Stimulated activated CD4-positive, alpha-beta T cell treated with anti-CD3 and anti-CD28 coated beads, Interleukin-2, amount 100 ng/mL, for 4 hours (primary cell): ENCODE measurements at places on chromosomes 4 and X.

DNA sequence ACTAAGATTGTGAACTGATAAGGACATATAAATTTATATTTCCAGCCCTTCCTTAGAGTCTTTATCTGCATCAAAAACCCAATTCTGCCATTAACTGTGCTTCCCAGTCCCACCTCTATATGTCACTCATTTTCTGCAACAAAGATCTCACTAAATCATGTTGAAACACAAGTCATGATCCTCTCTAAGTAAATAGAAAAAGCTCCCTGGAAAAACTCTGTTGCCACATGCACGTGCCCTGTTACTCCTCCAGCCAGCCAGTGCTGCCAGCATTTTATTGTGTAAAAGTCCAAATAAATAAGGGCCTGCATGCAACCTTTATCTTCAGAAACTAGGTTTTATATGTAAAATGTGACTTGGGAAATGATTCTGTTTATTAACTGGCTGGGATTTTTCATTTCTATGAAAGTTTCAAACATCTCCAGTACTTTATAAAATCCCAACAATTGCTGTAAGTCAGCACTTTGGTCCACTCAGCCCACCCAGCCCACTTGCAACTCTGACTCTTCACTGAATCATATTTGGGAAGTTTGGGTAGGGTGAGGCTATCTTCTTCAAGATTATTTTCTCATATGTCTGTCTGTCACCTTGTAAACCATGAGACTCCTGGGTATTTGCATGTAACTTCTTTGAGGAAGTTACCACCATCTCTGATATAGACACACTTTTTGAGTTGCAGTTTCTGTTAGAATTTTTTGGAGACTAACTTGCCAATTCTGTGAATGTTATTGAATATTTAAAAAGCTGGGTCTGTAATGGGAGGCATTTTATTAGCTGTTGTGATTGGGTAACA lies 40.0 kb upstream of the SMARCA5 start:
- no peak for DNase-seq

DNA sequence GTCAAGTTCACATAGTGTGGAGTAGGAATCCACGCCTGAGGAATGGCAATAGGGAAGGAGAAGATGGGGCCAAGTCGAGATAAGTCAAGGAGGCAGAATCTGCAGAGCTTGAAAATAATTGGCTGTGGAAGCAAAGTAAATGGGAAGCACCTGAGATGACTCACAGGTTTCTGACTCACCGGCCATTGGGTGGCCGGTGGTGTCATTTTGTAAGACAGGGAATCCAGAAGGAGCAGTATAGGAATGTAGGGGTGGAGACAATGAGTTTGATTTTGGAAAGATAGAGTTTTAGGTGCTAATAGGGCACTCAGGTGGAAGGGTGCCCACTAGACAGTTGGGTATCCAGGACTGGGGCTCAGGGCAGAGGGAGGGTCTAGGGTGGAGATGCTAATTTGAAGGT lies 201.0 kb upstream of the MAMLD1 start:
- DNase-seq: no peak

DNA sequence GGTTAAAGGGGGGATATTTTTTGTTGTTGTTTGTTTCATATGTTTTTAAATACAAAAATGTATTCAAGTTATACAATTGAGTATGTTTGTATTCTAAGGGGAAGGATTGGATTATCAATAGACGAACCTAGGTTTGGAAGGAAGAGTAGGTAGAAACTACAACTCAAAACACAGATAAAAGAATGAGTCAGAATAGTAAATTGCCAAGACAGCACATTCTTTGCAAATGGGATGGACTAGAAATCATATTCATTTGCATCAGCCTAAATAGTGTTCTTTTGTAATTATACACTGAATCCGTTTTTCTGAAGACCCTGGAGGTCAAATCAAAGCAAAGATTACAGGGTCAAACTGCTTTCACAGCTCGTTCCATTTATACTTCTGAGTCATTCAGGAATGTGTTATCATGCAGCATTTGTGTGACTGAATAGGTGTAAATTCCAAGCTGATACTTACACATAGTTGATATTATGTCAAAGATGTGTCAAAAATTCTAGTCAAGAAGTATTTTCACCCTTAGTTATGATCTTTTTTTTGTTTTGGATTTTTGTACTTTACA lies 273.3 kb upstream of the FAT4 start:
- DNase-seq: no peak

DNA sequence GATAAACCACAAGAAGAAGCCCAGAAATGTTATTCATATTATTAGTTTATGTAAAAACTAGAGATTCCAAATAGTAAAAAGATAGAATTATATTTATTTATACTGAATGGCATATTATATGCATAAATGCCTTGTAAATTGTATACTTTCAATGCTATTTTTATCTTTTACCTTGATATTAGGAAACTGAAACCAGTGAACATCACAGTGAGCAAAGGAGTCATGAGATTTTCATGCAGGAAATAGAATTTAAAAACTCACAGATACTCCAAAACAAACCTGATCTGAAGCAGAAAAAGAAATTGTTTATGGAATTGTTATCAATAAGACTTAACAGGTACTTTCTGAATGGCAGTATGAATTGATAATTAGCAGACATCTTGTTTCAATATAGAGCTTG lies 207.3 kb upstream of the CENPE start:
- no peak for DNase-seq

- no peak for DNase-seq
Observed at GRCh38 chr4:34972189-34972588, 1272.1 kb downstream of the ARAP2 start.

- no peak for DNase-seq
Observed at GRCh38 chr4:59643682-59644081, 1556.4 kb upstream of the ADGRL3 start.

- DNase-seq: no peak
Observed at GRCh38 chrX:66110112-66110511, 53.9 kb upstream of the HEPH start.

GRCh38 chr4:25795566-25796454 lies 67.0 kb downstream of the SEL1L3 start:
- DNase-seq: no peak

DNA sequence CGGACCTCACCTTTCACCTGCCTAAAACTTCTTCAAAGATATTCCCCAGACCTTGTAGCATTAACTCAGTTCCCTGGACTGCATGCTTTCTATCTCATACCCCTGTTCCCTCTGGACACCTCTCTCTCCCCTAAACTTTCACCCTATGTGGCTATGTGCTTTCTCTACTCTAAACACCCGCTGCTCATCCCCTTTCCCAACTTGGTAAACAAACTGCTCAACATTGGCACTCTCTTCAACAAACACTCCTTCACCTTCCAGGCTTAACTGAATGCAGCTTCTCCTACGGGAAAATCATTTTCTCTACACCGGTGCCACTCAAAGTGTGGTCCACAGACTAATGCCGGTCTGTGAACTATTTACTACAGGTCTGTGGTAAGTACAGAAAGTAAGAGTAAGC lies 19.9 kb downstream of the PHF8 start:
- no peak for DNase-seq

- no peak for DNase-seq
Observed at GRCh38 chr4:8200302-8200975, 1.3 kb downstream of the SH3TC1 start.

GRCh38 chr4:55736605-55737183 lies 82.9 kb upstream of the EXOC1L start:
- DNase-seq: no peak

DNA sequence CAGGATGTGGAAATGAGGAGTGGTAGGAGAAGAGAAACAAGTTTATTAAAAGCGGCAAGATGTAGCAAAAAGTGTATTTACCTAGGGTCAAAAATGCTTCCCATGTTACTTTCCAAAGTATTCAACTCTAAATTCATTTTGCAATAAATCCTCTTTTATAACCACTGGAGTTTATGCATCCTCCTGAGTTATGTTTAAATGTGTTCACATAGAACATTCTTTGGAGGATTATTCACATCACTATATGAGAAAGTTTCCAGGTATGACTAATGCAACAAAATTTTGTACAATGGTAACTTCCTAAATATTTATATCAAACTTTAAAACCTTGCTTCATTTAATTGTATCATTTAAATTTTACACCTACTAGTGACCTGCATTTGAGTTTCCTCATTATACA lies 870.6 kb upstream of the SLIT2 start:
- no peak for DNase-seq

DNA sequence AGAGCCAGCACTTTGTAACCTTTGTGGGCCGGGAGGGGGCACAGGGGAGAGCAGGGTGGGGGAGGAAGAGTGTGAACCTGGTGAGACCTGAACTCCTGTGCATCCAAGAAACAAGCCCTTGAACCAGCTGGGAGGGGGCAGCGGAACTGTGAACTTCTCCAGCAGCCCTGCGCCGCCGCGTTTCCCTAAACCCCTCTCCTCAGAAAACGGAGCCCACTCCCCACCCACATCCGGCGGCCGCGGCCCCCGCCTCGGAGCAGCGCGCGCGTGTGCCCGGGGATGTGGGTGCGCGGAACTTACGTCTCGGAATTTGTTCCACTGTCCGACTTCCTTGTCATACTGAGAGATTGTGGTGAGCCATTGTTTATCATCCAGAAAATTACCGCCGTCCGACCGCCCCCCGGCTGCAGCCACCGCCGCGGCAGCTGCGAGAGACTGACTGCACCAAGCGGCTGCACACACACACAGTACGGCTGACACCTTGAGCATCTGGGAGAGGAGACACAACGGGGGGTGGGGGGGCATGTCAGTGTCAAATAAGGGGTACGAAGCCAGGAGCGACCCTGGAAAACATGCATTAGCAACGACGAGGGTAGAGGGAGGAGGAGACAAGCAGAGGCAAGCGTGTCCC lies 494 bp downstream of the SPOCK3 start:
- DNase-seq: no peak

- DNase-seq: no peak
Observed at GRCh38 chr4:170014359-170015011, 11.7 kb downstream of the MFAP3L start.

DNA sequence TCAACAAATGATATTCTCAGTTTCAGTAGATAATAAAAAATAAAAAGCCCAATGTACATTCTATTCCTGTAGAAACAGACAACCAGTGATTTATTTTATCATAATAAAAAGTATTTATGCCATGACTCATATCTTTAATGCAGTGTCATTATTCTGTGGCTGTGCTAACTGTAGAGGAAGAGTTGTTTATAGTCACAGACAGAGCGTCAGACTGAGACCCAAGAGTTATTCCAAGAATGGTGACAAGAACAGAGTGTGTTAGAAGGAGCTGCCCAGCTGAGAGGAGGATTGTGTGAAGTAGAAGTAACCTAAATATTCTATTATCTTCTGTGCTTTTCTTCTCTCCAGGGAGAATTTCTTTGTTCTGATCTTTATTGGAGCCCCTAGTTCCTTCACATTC lies 210.7 kb downstream of the PPP1R2C start:
- no peak for DNase-seq

- DNase-seq: no peak
Observed at GRCh38 chr4:70930530-70931256, 28.5 kb downstream of the MOB1B start.

GRCh38 chr4:158783785-158784184 lies 15.0 kb downstream of the FNIP2 start:
- no peak for DNase-seq

- DNase-seq: no peak
Observed at GRCh38 chrX:120000490-120001246, 57.1 kb upstream of the NKAP start.

DNA sequence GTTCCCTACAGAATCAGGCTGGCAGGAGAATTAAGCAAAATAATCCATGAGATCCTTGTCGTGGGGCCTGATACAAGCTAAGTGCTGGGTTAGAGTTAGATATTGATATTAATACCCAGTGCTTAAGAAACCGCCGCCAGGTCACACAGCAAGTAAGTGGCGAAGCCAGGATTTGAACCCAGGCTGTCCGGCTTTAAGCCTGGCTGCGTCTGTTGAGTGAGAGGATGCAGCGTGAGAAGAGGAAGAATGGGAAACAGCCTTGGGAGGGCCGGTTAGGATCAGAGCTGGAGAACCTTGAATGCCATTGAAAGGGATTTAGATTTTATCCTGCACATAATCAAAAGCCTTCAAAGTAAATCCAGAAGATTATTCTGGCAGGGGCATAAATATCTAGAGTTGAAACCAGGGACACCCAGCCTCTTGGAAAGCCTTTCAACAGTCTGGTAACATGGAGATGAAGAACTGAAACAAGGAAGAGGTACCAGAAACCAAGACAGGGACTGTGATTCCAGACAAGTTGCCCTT lies 64.8 kb upstream of the HELT start:
- DNase-seq: no peak

DNA sequence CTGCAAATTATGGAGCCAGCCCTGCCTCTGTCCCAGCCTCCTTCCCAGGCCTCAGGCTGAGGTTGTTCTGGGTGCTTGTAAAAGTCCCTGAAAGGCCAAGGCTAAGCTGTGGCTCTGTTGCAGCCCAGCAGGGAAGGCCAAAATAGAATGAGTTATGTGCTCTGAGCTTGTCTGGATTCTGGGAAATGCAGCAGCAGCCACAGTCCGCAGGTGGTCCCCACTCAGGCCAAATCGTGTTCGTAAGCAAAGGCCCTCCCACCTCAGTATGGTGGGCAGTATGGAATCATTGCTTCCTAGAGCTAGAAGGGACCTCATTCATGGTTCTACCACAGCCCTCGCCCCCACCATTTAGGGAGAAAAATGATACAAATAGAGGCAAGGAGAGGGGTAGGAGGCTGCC lies 4.7 kb upstream of the TCEAL1 start:
- no peak for DNase-seq

- no peak for DNase-seq
Observed at GRCh38 chr4:156815717-156816359, 155.8 kb downstream of the PDGFC start.

DNA sequence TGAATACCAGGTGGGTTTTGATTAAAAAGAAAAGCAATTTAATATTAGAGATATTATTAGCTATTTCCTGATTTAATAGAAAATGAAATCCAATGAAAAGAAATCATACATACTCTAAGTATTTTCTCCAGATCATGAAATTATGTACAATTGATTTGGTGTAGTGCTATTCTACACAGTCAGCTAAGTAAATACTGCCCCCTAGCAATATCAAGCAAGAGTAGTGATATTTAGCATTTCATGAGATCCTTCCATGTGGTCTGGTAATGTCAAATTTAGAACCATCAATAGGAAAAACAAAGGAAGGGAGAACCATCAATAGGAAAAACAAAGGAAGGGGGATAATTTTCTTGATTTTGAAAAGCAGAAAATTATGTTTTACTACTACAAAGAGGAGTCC lies 114.6 kb downstream of the TBCK start:
- no peak for DNase-seq

DNA sequence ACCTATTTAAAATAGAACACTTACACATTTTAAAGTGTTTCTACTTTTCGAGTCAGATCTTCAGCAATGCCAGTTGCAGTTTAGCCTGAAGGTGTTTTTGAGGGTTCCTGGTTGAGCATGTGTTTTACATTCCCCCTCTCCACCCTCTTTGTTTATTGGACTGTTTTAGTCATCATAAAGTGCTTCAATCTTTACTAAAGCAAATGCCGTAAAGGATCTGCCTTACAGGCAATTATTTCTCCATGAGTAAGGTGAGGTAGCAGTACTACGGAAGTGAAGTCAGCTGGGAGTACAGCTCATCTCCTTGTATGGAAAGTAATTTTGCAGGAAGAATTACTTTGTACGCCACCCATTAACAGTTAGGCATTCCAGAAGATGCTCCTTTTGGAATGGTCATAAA lies 36.9 kb downstream of the PDLIM5 start:
- no peak for DNase-seq

GRCh38 chr4:26058537-26058936 lies 144.5 kb downstream of the SMIM20 start:
- no peak for DNase-seq
